ENCODE measurements at places on chromosomes 4 and X. TPM values are rescaled to one million over a fixed set of nuclear protein-coding genes. Genes with fewer than 3 reads are reported as not detected.

The PAGE2 gene
- not detected for total RNA-seq

The CENPVL1 gene
- not detected for total RNA-seq

The CABS1 gene
- not detected for total RNA-seq

The SPINK2 gene
- total RNA-seq: not detected

The ADH1A gene
- total RNA-seq: not detected

The APBB2 gene
- 89.0 TPM for total RNA-seq

The SLC49A3 gene
- total RNA-seq: 13.6 TPM

The SMARCA1 gene
- 58.6 TPM for total RNA-seq

The ARMCX1 gene
- total RNA-seq: 67.7 TPM

The SHROOM4 gene
- 1.8 TPM for total RNA-seq

The PAGE4 gene
- total RNA-seq: not detected

The MBNL3 gene
- total RNA-seq: 2.9 TPM

The DUSP21 gene
- total RNA-seq: not detected

The MAGEH1 gene
- total RNA-seq: 25.0 TPM

The STATH gene
- not detected for total RNA-seq

The IL2RG gene
- total RNA-seq: not detected

Data from osteoblast (primary cell).